ENCODE measurements at places on chromosomes 3 and 15.

- DNase-seq, result no peak
Measured at GRCh38 chr3:121645054-121645453, 15.6 kb downstream of the HCLS1 start.

- DNase-seq, result no peak
Measured at GRCh38 chr15:89926158-89926557, 13.4 kb upstream of the ARPIN start.

- DNase-seq, result no peak
Measured at GRCh38 chr3:9225268-9225667, 24.2 kb downstream of the SRGAP3 start.

- no peak for DNase-seq
Measured at GRCh38 chr3:72150634-72151412, 365.9 kb upstream of the PROK2 start.

DNA sequence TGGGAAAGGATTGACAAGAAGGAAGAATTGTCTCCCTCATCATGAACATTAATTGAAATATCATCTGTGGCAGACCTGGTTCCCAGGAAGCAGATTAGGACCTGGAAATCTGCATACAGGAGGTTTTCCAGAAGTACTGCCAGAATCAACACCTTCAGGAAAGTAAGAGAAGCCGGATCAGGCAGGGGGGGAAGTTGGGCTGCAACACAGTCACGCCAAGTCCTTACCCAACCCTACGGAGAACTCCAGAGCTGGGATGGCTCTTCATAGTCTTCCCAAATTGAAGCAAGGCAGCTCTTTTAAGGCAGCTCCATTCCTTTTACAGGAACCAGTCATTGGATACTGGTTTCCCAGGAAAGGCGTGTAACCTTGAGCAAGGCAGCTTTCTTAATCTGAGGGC, 35.2 kb upstream of the BFSP2 start:
- no peak for DNase-seq

DNA sequence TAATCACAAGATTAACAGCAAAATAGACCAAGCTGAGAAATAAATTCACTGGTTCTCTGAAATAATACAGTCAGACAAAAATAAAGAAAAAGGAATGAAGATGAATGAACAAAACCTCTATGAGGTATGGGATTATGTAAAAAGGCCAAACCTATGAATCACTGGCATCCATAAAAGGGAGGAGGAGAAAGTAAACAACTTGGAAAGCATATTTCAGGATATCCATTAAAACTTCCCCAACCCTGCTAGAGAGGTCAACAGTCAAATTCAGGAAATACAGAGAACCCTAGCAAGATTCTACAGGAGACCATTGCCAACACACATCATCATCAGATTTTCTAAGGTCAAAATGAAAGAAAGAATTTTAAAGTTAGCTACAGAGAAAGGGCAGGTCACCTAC, 649.7 kb upstream of the CBLB start:
- DNase-seq, result no peak

DNA sequence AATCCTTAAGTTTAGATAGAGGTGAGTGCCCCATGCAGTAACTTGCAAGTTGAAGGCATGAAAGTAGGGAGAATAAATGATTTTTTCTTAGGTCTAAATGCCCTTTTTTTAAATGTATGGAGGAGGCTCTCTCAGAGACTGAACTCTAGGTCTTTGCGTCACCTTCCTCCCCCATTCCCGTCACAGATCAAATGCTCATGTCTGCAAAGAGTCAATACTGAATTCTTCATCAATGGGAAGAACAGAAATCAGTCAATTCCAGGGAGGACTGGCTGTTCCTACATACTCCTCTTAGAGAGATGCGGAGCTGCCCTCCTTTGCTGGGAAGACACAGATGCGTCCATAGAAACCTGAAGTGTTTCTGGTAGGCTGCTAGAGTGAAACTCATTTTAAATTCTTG, 98.2 kb downstream of the ARPP21 start:
- DNase-seq, result no peak

- no peak for DNase-seq
Measured at GRCh38 chr3:169953462-169954141, 13.0 kb upstream of the SEC62 start.

- no peak for DNase-seq
Measured at GRCh38 chr3:180296971-180297370, 260.2 kb upstream of the PEX5L start.

DNA sequence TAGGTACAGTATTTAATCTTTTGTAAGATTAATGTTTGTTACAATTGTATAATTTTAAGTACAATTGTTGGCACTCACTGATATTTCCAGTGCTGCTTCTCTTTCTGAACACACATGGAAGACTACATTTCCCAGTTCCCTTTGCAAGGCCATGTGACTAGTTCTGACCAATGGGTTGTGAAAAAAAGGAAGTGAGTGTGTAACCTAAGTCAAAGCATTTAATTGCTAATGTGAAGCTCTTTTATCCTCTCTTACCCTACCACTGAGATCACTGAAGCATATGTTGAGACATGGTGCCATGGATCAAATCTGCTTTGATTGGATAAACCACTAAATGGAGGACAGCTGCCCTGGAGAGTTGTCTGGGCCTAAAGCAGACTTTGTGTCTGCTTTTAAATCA, 83.9 kb upstream of the PLXND1 start:
- DNase-seq, result no peak

DNA sequence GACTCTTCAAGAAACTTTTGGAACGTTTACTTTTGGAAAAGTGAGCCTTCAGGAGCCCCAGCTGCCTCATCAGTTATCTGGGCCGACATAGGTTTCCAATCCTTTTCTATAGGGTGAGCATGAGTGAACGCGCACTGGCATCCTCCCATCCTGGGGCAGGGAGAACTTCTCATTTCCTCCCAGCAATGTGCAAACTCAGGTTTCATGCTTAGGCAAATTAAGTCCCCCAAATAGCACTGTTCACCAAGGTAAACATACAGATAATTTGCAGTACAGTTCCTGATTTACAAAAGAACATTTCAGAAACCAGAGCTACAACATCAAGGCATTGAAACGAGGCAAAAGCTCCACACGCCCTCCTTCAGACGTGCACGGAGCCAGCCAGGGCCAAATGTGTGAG, 333.5 kb upstream of the NR2E3 start:
- no peak for DNase-seq

DNA sequence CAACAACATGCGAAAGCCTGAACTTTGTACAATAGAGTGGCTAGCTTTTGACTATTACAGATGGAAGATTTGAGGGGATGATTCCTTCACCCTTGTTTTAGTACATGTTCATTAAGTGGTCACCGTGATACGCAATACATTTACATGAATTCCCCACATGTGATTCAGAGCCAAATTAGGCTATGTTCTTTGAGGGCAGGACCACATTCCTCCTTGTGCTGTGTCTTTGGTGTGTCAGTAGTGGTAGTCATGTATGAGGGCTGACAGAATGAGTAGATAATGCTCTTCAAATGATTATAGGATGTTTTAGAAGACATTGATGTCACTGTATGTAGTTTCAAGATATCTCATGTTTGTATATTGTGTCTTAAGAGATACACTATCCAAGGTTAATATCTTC, 12.1 kb downstream of the PTPRG start:
- no peak for DNase-seq

DNA sequence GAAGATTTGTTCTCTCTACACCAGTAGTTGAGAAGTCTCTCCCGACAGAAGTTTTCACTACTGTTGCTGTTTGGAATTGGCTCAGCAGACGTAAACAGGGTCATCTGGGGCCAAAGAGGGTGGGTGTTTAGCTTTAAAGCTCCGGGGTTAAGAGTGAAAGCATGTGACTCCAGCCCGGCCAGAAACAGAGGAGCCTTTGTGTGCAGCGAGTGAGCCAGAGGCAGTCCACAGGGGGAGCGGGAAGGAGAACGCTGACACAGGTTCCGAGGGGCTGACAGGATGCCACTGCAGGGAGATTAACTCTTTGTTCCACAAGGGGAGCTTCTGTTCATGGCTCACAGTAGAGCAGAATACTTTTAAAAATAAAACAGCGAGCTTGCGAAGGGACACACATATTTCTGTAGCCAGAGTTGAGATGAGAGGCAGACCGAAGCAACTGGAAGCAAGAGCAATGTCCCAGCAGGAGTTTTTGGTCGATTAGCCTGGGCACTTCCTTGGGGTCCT, 26.9 kb downstream of the BMF start:
- peak; percentile 79 for DNase-seq

- DNase-seq, result no peak
Measured at GRCh38 chr3:189557824-189558223, 73.4 kb upstream of the TP63 start.

DNA sequence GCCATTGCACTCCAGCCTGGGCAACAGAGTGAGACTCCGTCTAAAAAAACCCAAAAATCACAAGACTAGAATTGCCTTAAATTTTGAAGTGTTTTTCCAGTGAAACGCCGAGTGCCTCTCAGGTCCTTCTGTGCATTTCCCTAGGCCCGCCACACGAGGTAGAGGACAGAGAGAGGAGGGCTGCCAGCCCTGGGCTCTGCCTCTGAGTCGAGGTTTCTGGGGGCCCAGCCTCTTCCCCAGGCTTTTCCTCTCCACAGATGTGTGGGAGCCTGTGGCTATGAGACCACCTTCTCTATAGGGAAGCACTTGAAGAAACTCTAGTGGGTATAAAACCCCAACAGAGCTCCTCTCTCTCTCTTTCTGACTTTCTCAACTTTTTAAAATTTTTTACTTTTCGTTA, 10.9 kb upstream of the EHD4 start:
- no peak for DNase-seq

DNA sequence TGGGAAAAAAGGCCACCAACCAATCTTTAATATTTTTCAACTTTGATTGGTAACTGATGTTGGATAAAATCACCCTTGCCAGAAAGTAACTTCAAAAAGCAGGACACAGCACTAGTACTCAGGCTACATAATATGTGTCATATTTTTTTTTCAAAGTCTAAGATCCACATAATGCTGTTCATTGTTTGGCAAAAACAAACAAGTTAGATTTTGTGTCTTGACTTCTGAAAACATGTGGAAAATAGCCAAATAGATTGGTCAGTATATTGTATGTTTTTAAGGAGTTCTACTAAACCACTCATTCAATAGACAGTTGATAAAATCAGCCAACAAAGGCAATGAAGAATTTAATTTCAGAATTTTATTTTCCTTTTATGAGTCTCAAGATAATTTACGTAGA, 111.7 kb upstream of the CCDC54 start:
- no peak for DNase-seq

DNA sequence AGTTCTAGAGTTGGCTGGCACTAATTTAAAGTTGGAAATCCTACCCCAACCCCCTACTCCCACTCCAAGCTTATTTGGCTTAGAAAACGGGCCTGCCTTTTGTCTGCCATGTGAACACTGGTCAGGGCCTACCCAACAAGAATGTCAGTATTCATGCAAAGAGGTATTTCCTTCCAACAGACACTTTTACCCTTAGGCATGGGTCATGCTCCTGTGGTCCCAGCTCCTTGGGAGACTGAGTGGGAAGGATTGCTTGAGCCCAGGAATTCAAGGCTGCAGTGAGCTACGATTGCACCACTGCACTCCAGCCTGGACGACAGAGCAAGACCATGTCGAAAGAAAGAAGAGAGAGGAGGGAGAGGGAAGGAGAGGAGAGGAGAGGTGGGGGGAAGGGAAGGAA, 137.5 kb upstream of the LRTM1 start:
- no peak for DNase-seq

DNA sequence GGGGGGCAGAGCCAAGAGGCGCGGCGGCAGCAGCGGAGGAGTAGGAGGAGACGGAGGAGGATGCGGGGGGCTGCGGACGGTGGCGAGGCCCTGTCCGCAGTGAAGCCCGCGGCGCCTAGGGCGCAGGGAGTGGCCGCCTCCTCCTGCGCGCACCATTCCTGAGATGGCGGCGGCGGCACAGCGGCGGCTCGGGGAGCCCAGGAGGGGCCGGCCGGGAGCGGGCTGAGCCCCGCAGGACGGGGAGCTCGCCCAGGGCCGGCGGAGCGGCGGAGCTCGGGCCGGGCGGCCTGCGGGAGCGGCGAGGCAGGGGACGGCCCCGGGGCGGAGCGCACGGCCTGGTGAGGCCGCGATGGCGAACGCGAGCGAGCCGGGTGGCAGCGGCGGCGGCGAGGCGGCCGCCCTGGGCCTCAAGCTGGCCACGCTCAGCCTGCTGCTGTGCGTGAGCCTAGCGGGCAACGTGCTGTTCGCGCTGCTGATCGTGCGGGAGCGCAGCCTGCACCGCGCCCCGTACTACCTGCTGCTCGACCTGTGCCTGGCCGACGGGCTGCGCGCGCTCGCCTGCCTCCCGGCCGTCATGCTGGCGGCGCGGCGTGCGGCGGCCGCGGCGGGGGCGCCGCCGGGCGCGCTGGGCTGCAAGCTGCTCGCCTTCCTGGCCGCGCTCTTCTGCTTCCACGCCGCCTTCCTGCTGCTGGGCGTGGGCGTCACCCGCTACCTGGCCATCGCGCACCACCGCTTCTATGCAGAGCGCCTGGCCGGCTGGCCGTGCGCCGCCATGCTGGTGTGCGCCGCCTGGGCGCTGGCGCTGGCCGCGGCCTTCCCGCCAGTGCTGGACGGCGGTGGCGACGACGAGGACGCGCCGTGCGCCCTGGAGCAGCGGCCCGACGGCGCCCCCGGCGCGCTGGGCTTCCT, at the start of gene GPR27:
Gene GPR27, plus strand, starts transcription at position 155 of the 909 bp plus-strand sequence. Its CDS starts 195 bp downstream, at position 350.
- DNase-seq, result no peak

DNA sequence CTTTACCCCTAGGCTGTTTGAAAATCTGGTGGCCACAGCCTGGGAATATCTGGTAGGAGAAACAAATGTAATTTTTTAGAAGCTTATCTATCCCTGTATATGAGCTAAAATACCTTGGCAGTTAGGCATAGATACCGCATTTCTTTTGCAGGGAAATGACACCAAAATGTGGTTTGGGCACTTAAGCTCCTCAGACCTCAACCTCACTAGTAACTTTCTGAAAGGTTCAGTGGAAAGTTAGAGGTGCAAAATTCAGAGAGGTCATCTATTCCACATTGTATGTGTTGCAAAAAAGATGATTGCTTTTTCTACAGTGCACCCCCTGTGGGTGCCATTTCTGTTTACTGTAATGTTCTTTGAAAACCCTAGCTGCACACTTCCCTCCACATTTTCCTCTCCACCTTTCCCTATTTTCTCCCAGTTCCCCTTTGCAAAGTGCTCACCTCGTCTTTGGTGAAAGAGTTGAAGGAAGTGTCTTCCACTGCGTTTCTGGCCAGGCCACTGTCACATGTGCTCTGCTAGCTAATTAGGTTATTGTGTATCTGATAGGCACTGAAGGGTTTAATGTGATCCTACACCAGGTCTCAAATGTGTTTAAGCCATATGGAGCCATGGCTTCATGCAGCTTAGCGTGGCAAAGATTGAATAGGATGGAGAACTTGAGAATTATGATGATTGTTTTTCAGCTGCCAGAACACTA, 1.3 kb downstream of the SACM1L start:
- no peak for DNase-seq

DNA sequence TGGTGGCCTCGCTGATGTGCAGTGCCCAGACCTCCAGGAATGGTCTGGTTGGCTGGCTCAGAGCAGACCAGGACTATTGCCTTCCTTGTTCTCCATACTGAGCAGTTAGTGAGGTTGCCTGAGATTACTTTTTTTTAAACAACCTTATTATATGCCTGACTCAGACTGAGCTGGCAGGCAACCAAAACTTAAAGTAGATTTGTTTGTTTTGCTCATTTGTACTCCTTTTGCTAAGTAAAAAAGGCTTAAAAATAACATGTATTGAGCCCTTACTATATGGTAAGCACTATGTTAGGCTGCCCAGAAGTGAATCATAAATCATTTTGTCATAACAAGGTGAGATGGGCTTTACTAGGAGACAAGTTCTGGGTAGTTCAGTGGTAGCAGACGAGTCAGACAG, 92.4 kb downstream of the GHSR start:
- no peak for DNase-seq
